ENCODE measurements at places on chromosomes 6 and 20.

DNA sequence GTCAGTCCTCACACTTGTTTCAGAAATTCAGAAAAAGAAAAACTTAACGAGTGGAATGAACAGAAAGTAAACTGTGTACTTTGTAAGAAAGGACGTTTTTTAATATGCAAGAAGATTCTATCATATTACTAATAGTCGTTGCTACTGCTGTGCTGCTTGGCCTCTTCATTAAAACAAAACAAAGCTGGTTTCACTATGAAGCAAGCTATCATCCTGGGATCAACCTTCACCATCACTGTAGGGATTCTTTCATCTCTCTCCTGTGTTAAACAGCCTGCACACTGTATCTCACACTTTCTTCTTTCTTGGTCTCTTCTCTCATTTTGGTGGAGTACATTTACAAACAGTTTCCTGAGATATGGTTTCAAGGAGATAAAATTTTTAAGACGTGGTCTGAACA lies 284.2 kb downstream of the BTBD9 start:
- H3K4me1 ChIP-seq: peaks cover 6% of the 10 kb centered on the region
- H3K4me3 ChIP-seq: no peak overlapping the region
- no peaks in the 10 kb centered on the region for H3K27me3 ChIP-seq
- H3K36me3 ChIP-seq: peaks cover 15% of the 10 kb centered on the region
- no peak overlapping the region for H3K27ac ChIP-seq
- no peak for DNase-seq

- DNase-seq: no peak
- H3K27me3 ChIP-seq: peaks cover 1% of the 10 kb centered on the region
Observed at GRCh38 chr6:131129689-131130553, 5.3 kb upstream of the AKAP7 start.

DNA sequence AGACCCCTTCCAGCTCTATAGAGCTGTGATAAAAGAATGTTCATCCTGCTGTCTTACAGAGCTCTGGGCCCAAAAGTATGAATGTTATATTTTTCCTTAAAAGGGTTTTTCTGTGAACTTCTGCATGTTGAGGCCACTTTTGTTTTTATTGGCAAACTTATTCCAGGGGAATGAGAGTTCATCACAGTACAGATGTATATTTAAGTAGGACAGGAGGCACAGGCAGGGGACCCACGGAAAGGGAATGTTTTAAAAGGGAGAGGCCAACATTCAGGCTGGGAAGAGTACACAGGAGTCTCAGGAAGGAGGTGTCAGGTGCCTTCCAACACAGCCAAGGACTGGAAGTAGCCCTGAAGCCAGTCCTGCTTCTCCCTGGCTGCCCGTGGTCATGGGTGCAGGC lies 148.4 kb downstream of the EYA2 start:
- H3K4me3 ChIP-seq: no peak overlapping the region
- H3K27ac ChIP-seq: no peak overlapping the region
- no peak for DNase-seq
- H3K36me3 ChIP-seq: peaks cover 5% of the 10 kb centered on the region
- H3K4me1 ChIP-seq: no peaks in the 10 kb centered on the region

DNA sequence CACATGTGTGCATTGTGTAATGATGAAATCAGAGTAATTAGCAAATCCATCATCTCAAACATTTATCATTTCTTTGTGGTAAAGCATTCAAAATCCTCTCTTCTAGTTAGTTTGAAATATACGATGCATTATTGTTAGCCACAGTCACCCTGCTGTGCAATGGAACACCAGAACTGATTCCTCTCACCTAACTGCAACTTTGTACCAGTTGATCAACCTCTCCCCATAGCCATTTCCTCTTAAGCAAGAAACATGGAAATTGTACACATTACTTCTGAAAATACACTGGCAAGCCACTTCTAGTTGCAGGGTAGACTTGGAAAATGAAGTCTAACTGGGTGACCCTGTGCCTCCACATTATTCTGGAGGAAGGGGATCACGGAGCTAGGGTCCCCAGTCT lies 58.1 kb upstream of the ESR1 start:
- no peaks in the 10 kb centered on the region for H3K36me3 ChIP-seq
- no peak for DNase-seq
- H3K4me3 ChIP-seq: no peak overlapping the region
- no peaks in the 10 kb centered on the region for H3K4me1 ChIP-seq

- DNase-seq: no peak
- no peaks in the 10 kb centered on the region for H3K4me1 ChIP-seq
- H3K27me3 ChIP-seq: peaks cover 27% of the 10 kb centered on the region
- H3K36me3 ChIP-seq: peaks cover 2% of the 10 kb centered on the region
Observed at GRCh38 chr20:7959484-7959883, 19.2 kb upstream of the HAO1 start.

DNA sequence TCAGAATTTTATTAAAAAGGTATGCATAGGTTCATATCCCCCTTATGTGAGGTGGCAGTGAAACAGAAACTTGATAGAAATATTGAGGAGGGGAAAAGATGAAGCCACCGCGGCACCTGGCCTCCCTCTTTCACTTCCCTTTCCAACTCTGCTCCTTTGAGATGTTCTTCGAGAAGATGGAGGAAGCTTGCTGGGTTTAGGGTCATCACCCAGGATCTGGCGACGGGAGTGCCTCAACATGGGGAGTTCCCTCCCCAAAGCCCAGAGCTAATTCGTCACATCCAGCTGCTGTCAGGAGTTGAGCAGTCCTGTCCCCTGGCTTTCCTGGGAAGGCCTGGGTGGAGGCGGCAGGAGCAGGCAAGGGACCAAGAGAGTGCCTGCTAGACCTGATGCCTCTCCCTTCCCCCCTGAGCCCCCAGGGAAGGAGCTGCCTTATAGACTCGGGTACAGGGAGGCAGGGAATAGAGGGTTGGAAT lies 29.1 kb downstream of the RREB1 start:
- peak overlapping the region; percentile 78 for H3K4me3 ChIP-seq
- DNase-seq: no peak

- no peak for DNase-seq
- H3K36me3 ChIP-seq: peaks cover 4% of the 10 kb centered on the region
- peaks cover 11% of the 10 kb centered on the region for H3K4me1 ChIP-seq
- H3K27ac ChIP-seq: peak overlapping the region; percentile 79
- peak overlapping the region; percentile 61 for H3K4me3 ChIP-seq
Observed at GRCh38 chr6:131182991-131183425, 47.7 kb downstream of the AKAP7 start.

DNA sequence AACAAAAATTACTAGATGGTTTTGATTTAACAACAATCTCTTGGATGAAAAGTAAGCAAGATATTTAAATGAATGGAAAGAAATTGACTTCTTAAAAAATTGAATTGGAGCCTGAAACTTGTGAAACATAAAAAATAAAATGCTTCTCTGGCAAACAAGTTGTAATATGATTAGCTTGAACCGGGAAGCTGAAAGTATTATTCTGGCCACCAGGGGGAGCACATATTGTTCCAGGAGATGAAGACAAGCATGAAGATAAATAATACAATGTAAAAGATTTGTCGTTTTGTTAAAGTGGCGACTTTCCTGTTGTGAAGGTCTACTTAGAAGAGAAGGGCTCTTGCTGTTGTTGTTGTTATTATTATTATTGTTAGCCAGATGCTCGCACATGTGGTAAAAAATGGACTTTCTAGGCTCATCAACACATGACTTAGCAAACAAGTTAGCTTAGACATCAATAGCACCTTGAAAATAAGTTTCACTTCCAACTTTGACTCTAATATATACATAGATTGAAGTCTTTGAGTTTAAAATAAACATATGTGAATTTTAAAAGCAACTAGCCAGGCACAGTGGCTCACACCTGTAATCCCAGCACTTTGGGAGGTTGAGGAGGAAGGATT lies 14.2 kb downstream of the PAX1 start:
- no peak overlapping the region for H3K27ac ChIP-seq
- no peaks in the 10 kb centered on the region for H3K36me3 ChIP-seq
- DNase-seq: peak; percentile 5

GRCh38 chr20:61630391-61630650 lies 378.3 kb downstream of the CDH4 start:
- no peak overlapping the region for H3K27ac ChIP-seq
- peak; percentile 50 for DNase-seq
- no peaks in the 10 kb centered on the region for H3K36me3 ChIP-seq
- H3K4me1 ChIP-seq: no peaks in the 10 kb centered on the region
- no peak overlapping the region for H3K4me3 ChIP-seq

DNA sequence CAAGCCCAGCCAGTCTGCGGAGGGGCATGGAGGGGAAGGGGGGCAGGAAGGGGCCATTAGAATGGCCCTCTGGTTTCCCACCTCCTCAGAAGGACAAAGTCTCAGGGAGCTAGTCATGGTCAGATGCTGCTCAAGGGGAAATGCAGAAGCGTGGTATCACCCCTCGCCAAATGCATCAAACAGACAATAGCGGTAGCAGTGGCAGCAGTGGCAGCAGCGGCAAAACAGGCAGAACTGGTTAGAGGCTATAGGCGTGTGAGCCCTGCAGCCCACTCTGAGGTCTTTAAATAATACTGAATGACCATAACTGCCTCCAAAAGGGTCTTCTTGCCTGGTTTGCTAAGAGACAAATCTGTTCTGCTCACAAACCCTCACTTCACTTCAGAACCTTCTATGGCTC lies 186.7 kb downstream of the TFAP2C start:
- no peak for DNase-seq
- H3K36me3 ChIP-seq: no peaks in the 10 kb centered on the region
- H3K4me3 ChIP-seq: no peak overlapping the region
- no peaks in the 10 kb centered on the region for H3K4me1 ChIP-seq

DNA sequence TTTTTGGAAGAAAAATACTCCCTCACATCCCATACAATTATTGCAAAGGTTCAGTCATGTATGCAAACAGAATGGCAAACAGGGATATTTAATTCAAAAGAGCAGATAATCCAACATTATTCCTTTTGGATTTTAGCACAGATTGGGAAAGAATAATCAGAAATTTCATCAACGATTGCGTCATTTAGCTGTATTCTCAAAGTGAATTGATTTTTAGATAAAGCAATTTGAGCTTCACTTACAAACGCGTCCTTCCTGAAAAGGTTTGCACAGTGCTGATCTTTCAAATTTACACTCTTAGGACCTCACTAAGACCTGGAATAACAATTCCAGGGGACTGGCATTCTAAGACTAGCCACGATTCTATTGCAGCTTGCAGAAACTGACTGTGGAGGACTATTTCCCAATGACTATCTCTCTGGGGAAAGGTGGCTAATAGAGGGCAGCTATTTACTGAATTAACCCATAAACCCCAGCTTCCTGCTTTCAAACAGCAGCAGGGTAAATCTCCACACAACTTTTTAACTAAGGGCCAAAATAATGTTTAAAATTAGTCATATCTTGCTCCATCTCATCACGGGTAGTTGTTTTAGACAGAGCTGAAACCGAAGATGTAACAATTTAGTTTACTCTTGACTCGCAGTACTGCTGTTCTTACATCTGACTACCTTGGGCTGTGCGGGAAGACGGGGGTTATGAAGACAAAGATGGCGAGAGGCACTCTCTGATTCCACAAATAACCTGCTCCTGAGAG lies 131.2 kb upstream of the FAM184A start:
- no peaks in the 10 kb centered on the region for H3K36me3 ChIP-seq
- no peak overlapping the region for H3K4me3 ChIP-seq

- H3K27ac ChIP-seq: no peak overlapping the region
- DNase-seq: no peak
- H3K4me1 ChIP-seq: no peaks in the 10 kb centered on the region
Observed at GRCh38 chr6:144549837-144550747, 265.0 kb downstream of the UTRN start.

GRCh38 chr20:34639755-34640222 lies 37.1 kb downstream of the PIGU start:
- peaks cover 5% of the 10 kb centered on the region for H3K36me3 ChIP-seq
- no peaks in the 10 kb centered on the region for H3K4me1 ChIP-seq
- no peaks in the 10 kb centered on the region for H3K27me3 ChIP-seq
- DNase-seq: no peak
- H3K27ac ChIP-seq: peak overlapping the region; percentile 9
- H3K4me3 ChIP-seq: no peak overlapping the region

DNA sequence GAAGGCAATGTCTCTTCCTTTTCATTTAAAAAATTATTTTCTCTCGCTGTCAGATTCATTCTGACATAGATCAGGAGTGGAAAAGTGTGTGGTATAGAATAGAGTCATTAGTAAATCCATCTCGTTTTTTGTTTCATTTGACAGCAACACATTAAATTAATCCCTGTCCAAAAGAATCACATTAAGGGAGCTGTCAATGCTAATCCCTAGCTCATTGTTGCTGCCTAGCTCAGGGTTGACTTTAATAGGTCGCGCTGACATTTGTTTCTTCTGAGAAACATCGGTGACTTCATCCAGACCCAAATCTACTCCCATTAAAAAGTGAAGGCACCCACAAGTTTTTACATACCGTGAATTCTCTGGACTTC lies 25.4 kb upstream of the MAP3K7 start:
- DNase-seq: no peak
- H3K36me3 ChIP-seq: no peaks in the 10 kb centered on the region
- H3K27ac ChIP-seq: no peak overlapping the region
- peak overlapping the region; percentile 82 for H3K4me3 ChIP-seq
- H3K27me3 ChIP-seq: peaks cover 65% of the 10 kb centered on the region

GRCh38 chr6:1100269-1100668 lies 211.6 kb upstream of the FOXQ1 start:
- peaks cover 3% of the 10 kb centered on the region for H3K4me1 ChIP-seq
- no peaks in the 10 kb centered on the region for H3K36me3 ChIP-seq
- H3K4me3 ChIP-seq: no peak overlapping the region
- no peak overlapping the region for H3K27ac ChIP-seq
- peaks cover 19% of the 10 kb centered on the region for H3K27me3 ChIP-seq

DNA sequence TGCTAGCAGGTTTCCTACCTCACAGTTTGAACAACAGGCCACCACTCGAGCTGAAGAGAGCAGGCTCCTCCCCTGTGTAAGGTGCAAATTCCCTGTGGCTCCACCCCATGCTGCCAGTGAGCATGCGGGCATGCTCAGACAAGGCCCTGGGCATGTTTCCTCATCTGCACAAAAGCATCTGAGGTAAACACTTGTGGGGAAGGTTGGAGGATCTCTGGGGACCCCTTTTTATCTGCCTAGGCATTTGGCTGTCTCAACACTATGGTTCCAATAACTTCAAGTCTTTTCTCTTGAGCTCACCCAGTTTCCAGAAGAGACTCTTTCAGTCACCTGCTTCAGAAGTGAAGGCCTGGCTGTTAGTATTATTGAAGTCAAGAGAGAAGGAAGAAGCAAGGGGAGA lies 9.4 kb downstream of the C6orf58 start:
- H3K4me1 ChIP-seq: no peaks in the 10 kb centered on the region
- no peak overlapping the region for H3K27ac ChIP-seq

DNA sequence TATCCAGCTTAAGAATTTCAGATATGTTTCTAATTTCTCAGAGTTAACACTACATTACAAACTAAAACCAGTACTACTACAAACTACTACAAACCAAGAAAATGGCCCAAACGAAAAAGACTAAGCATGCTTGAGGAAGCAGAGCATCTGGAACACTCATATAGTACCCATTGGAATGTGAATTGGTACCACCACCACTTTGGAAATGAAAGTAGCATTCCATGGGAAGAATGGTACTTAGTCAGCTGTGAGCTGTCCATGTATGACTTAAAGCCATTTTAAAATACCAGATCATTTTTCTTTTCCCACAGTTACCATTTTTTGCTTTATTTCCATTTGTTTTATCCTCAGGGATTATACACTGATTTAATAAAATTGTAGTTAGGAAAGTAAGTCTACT lies 30.5 kb downstream of the FBXO9 start:
- no peak overlapping the region for H3K27ac ChIP-seq
- peaks cover 39% of the 10 kb centered on the region for H3K36me3 ChIP-seq
- no peak overlapping the region for H3K4me3 ChIP-seq
- H3K4me1 ChIP-seq: peaks cover 4% of the 10 kb centered on the region
